Astrocyte of the hippocampus (primary cell): ENCODE measurements at places on chromosomes 5 and 9.
A peak's percentile ranks its signal among the peaks of the same experiment; 100 is the strongest.

GRCh38 chr9:138097501-138097991, 220.0 kb downstream of the CACNA1B start:
- DNase-seq = no peak

DNA sequence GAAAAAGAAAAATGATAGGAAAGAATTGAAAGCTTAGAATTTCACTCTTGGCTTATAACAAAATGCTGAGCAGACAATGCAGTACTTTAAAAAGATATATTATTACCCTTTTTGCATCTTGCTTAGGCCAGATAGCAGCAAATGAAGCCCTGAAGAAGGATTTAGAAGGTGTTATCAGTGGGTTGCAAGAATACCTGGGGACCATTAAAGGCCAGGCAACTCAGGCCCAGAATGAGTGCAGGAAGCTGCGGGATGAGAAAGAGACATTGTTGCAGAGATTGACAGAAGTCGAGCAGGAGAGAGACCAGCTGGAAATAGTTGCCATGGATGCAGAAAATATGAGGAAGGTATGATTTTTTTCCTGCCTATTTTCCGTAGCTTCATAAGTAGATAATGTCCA, 50.8 kb downstream of the CNTRL start:
- DNase-seq = no peak

GRCh38 chr5:114208120-114208519, 153.8 kb upstream of the KCNN2 start:
- DNase-seq = no peak

DNA sequence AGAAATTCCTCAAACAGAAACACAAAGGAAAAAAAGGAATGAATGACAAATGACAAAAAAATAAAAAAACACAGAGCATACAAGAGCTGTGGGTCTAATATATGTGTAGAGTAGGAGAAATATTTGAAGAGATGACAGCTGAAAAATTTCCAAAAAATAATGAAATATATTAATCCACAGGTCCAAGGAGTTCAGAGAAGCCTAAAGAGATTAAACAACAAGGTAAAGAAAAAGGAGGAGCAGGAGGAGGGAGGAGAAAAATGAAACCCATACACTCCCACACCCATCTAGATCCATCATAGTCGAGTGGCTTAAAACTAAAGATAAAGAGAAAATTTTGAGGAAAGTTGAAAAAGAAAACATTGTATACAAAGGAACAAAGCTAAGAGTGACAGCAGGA, 182.4 kb upstream of the MAP3K1 start:
- DNase-seq = no peak

GRCh38 chr5:56323505-56323904, 90.4 kb upstream of the ANKRD55 start:
- DNase-seq = peak; percentile 90

GRCh38 chr9:3648722-3649246, 123.0 kb upstream of the RFX3 start:
- no peak for DNase-seq

GRCh38 chr9:70036641-70037040, 7.0 kb upstream of the MAMDC2 start:
- no peak for DNase-seq

- no peak for DNase-seq
These were observed 237.4 kb upstream of the PIK3R1 start for GRCh38 chr5:67978171-67978570.

- no peak for DNase-seq
These were observed 22.4 kb downstream of the C9 start for GRCh38 chr5:39341896-39342295.

GRCh38 chr5:171010816-171011215, 149.0 kb downstream of the RANBP17 start:
- no peak for DNase-seq

DNA sequence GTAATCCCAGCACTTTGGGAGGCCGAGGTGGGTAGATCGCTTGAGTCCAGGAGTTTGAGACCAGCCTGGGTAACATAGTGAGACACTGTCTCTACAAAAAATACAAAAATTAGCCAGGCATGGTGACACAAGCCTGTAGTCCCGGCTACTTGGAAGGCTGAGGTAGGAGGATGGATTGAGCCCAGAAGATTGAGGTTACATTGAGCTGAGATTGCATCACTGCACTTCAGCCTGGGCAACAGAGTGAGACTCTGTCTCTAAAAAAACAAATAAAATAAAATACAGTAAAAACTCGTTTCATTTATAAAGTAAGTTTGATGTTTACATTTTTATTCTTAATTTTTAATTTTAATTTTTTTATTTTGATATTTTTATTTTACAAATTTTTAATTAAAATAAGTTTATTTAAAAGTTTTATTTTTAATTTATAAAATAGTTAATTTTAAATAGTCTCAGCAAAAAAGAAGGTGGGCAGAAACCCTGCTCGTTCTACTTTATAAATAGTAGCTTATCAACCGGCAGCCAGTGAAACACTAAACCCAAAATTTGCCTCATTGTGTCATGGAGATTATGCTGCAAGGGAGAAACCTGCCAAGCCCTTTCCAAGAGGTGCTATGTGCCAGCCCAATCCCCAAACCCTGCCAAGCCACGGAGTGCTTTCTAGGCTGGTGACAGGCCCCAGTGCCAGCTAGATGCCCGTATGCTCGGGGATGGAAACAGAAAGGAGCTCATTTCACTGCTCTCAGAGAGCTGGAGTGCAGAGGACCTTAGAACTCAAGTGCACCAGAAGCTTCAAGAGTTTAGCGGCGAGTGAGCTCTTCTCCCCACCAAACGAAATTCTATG, 38.9 kb downstream of the SERINC5 start:
- peak; percentile 67 for DNase-seq

DNA sequence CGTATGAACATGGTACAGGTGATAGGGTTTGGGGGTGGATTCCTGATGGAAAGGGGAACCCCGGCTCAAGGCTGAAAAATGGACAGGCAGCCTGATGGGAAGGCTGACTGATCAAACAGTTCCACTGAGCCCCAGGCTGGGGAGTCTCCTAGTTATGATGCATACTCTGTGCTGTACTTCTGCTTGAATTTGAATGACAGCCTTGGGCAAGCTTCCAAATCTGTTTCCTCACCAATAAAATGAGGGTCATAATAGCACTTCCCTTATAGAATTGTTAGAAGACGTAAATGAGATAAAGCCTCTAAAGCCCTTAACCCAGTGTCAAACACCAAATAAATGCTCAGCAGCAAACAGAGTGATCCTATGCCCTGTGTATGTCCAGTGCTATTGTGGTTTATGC, 478.5 kb upstream of the DMAC1 start:
- no peak for DNase-seq

GRCh38 chr5:82991059-82991458, 86.1 kb downstream of the TMEM167A start:
- no peak for DNase-seq

- DNase-seq = no peak
These were observed 236.6 kb downstream of the CDK5RAP2 start for GRCh38 chr9:120343416-120343815.

DNA sequence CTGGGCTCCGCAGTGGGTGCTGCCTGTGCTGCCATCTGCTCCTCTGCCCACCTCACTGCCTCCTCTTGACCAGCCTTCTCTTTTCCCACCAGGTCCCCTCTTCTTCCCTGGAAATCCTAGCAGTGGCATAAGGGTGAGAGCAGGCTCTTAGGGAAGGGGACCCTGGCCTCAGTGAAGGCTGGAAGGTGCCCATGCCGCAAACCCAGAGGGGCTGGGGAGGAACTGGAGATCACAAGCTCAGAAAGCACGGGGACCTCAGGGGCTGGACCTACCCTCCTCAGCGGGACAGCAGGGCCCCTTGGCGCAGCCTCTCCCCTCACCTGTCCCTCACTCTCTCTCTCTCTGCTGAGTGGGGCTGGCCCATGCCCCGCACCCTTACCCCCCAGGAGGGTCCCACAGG, 144.4 kb upstream of the IRX2 start:
- no peak for DNase-seq

GRCh38 chr5:55160493-55161209, 680 bp downstream of the GPX8 start:
- DNase-seq = peak; percentile 94

DNA sequence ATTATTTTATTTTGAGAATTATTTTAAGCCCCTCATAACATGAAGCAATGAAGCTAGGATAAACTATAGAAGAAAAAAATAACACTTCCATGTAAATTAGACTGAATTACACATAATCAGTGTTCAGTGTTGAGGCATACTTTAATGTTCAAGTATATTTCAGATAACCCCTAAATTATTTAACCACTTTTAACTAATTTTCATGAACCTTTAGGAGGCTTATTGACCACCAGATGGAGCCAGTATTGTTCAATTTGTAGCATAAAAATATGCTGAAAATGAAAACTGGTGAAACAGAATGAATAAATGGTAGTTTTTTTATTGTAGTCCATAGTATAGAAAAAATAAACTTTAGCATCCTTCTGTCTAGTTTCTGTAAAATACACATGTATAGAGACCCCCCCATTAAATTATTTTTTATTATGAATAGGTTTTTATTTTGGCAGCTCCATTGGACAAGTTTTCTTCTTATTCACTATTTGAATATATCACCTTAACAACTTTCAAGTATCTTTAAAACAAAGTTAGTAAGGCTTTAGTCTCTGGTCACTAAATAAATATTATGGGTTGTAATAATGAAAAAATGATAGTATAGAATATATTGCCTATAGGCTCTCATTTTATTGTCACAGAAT, 190.1 kb downstream of the CWC27 start:
- DNase-seq = peak; percentile 45
